A673 (cell line): ENCODE measurements at places on chromosomes 2 and 18. TPM values are rescaled to one million over a fixed set of nuclear protein-coding genes. Genes with fewer than 3 reads are reported as not detected.

DNA sequence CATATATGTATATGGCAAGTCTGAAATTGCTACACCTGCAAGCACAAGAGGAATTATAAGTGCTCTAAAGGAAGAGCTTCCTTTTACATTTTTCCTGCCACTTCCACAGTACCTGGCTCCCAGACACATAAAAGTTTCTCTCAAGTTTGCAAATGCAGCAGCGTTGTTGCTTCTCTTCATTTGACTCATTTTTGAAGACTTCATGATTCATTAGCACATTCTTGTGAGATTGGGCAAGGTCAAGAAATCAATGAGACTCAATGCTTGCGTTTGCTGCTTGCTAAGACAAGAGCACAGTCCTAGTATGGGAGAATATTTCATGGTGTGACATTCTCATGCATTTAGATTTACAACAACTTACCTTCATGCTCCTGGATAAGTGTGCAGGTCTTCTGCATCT is 42.6 kb upstream of the PDCL3 start:
- H3K27ac ChIP-seq, result no peak overlapping the region
- H3K4me3 ChIP-seq, result no peak overlapping the region
- H3K4me1 ChIP-seq, result no peaks in the 10 kb centered on the region

DNA sequence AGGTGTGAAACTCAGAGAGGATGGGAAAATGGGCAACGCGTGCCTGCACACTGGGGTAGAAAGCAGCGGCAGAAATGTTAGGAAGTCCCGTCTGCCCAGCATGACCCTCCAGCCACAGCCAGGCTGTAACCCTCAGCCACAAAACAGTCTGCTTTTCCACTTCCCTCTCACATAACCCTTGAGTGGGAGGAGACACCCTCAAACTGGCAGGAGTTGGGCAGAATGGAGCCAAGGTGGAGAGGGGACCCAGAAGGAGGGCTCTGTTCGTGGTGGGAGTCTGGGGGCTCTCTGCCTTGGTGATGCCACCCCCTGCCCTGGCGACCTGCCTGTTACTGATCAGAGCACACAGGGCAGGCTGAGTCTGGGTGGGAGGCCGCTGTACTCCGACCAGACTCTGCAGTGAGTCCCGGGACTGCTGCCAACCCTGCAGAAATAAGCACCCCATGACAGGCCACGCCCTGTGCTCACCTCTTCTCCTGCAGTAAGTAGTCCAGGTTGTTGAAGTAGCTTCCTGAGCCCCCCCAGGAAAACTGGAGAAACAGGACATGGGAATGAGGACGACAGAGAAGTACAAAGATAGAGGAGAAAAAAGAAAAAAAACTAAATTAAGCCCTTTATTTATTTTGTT is 16.0 kb downstream of the FAM178B start:
- H3K4me3 ChIP-seq, result no peak overlapping the region
- H3K36me3 ChIP-seq, result no peaks in the 10 kb centered on the region
- no peak for DNase-seq
- no peaks in the 10 kb centered on the region for H3K4me1 ChIP-seq

- no peaks in the 10 kb centered on the region for H3K36me3 ChIP-seq
- H3K4me3 ChIP-seq, result no peak overlapping the region
- H3K4me1 ChIP-seq, result no peaks in the 10 kb centered on the region
- DNase-seq, result no peak
- H3K27ac ChIP-seq, result no peak overlapping the region
- H3K27me3 ChIP-seq, result peaks cover 4% of the 10 kb centered on the region
These were observed 174.6 kb downstream of the NCK2 start for GRCh38 chr2:105919191-105919811.

DNA sequence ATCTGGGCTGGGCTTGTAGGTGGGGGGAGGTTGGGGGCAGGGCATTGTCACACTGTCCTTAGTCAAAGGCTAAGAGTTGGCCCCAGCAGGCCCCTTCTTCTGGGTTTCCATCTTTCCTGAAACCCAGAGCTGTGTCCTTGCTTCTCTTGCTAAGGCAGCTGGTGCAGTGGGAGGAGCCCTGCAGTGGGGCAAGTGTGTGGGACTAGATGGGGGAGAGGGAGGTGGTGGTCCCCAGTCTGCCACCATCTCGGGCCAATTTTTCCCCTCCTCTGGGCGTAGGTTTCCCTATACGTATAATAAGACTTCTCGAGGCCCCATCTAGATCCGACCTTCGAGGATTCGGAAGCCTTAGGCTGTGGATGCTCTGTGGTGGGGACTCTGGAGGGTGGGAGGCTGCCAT is 3.5 kb downstream of the KCNF1 start:
- no peaks in the 10 kb centered on the region for H3K4me1 ChIP-seq
- no peak overlapping the region for H3K27ac ChIP-seq

DNA sequence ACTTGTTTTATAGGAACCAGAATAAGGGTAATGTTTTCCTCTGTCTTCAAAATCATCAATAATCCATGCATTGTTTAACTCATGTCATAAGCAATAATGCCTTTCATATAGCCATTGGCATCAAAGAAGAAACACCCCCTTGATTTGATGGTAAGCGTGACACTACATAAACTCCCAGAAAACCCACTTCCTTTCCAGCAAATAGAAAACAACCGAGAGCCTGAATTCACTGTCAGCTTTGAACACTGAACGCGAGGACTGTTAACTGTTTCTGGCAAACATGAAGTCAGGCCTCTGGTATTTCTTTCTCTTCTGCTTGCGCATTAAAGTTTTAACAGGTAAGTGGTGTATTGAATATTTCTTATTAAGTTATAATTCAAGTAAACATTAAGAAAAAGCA is at the start of gene ICOS:
Gene ICOS (plus strand): TSS at position 229 of the 400 bp plus-strand sequence. CDS start 52 bp downstream, at position 281.
- no peaks in the 10 kb centered on the region for H3K27me3 ChIP-seq
- no peaks in the 10 kb centered on the region for H3K4me1 ChIP-seq
- no peak within 1 kb of the TSS for H3K27ac ChIP-seq
- H3K36me3 ChIP-seq, result no peaks in the 10 kb centered on the region

DNA sequence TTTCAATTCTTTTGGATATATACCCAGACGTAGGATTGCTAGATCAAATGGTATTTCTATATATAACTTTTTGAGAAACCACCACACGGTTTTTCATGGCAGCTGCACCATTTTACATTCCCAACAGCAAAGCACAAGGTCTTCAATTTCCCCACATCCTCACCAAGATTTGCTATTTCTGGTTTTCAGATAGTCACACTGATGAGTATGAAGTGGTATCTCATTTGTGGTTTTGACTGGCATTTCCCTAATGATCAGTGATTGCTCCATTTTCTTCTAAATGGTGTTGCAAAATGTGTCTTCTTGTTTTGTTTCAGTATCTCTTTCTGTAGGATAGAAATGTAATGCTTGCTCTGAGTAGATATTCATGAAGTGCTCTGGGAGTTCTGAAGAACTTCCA is 52.0 kb downstream of the ANKRD44 start:
- H3K36me3 ChIP-seq, result no peaks in the 10 kb centered on the region
- H3K4me1 ChIP-seq, result peaks cover 34% of the 10 kb centered on the region
- DNase-seq, result no peak

DNA sequence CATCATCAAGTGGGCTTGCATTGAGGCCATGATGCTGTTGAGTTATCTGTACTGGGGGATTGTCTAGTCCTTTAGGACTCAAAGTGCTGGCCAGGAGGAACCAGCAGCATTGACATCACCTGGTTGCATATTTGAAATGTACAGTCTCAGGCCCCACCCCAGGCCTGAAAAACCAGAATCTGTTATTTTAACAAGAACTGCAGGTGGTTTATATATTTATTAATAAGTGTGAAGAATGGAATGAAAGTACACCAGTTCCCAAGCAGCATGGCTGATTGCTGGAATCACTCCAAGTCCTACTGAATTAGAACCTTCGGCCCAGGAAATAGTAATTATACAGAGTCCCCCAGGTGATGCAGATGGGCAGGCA is 2.8 kb downstream of the IL1F10 start:
- no peaks in the 10 kb centered on the region for H3K4me1 ChIP-seq
- H3K27ac ChIP-seq, result no peak overlapping the region
- H3K36me3 ChIP-seq, result no peaks in the 10 kb centered on the region
- DNase-seq, result no peak

DNA sequence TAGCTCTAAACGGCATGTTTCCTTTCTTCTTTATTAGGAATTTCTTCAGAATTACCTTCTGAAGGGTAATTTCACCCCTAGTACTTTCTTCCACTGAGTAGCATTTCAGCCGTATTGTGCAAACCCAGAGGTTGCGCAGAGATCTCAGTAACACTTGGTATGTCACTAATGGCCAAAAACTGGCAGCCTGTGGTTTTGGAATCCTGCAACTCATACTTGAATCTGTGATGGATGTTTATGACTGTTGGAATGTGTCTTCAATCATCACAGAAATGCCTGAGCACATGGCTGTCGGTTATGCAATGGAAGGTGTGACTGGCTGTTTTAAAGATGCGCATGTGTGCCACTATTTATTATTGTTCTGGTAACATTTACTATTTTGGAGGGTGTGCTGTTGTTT is 100.0 kb downstream of the COLEC12 start:
- no peak overlapping the region for H3K4me3 ChIP-seq
- no peak for DNase-seq
- peaks cover 6% of the 10 kb centered on the region for H3K4me1 ChIP-seq
- no peaks in the 10 kb centered on the region for H3K36me3 ChIP-seq

DNA sequence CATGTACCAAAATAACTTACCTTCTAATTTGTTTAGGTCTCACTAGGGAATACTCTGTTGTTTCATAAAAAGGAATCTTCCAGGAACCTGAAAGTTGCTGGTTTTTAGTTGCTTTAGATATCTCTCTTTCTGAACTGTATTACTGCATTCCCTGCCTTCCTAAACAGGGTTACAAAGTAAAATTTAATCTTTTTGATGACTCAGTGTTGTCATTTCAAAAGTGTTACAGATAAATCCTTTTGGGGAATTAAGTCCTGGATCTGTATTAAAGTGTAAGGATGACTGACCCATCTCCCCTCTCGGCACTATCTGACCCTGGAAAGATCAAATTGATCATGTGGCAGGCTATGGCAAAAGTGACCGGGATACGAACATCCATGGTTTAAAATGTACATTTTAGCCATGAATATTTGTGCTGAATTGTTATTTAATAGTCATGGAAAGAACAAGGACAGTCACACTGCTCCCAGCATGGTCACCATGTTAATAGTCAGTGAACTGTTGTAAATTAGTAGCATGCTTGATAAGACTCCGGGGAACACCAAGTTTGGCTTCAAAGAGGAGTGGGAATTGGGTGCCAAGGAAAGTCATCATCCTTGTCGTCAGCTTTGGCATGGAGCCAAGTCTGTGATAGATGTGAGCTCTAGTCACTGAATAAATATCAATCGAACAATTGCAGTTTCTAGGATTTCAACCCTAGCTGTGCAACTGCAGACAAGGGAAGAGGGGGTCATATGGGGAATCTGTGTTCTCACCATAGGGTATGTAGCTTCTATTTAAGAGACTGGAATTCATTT is 4.2 kb downstream of the PLEKHA3 start:
- no peaks in the 10 kb centered on the region for H3K27me3 ChIP-seq
- DNase-seq, result peak; percentile 61
- H3K4me1 ChIP-seq, result peaks cover 33% of the 10 kb centered on the region
- H3K36me3 ChIP-seq, result peaks cover 3% of the 10 kb centered on the region
- H3K4me3 ChIP-seq, result no peak overlapping the region

DNA sequence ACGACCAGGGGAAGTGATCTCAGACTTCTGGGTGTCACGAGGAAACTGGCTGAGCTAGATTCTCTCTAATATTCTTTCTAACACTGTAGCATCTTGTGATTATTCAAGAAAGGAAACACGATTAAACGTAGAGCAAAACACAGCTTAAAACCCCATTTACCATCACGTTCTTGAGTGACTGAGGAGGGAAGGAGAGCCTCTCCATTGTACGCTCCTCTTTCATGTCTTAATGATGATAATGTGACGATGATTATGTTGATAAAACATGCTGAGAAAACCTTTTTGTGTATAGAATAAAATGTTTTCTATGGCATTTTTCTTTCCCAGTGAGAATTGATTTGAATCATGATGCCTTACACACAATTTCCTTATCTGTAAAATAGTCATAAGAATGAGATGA is 705.6 kb upstream of the ID2 start:
- DNase-seq, result no peak
- no peaks in the 10 kb centered on the region for H3K27me3 ChIP-seq

DNA sequence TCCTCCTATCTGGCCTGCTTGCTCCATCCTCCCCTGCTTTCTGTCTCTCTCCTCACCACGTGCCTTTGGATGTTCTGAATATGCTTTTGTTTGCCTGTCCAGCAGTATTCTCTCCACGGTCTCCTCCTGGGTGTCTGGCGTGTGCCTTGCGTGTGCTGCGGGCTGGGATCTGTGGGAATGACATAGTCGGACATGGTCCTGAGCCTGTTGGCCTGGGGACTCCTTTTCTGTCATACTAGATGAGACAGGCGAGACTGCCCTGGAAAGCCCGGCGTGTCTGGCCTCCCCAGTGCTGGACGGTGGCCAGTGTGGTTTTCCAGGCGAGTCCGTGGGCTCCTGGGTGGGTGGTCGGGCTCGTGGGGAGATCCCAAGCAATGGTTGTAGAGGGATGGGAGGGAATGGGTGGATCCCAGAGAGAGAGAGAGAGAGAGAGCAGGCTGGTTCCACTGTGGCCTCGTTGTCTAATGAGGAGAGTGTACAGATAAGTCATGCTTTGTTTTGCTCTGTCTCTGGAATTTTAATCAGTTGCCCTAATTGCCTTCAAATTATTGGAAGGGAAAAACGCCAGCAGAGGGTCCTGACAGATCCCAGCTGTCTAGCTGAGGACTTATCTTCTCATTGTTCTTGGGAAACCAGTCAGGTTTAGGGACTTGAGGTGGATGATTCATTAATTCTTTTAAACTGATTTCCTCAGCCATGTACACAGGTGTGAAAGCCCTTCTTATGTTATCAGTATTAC is 58.3 kb downstream of the HPCAL1 start:
- H3K4me1 ChIP-seq, result peaks cover 8% of the 10 kb centered on the region
- DNase-seq, result peak; percentile 45
- H3K36me3 ChIP-seq, result no peaks in the 10 kb centered on the region
- no peak overlapping the region for H3K4me3 ChIP-seq
- no peaks in the 10 kb centered on the region for H3K27me3 ChIP-seq

DNA sequence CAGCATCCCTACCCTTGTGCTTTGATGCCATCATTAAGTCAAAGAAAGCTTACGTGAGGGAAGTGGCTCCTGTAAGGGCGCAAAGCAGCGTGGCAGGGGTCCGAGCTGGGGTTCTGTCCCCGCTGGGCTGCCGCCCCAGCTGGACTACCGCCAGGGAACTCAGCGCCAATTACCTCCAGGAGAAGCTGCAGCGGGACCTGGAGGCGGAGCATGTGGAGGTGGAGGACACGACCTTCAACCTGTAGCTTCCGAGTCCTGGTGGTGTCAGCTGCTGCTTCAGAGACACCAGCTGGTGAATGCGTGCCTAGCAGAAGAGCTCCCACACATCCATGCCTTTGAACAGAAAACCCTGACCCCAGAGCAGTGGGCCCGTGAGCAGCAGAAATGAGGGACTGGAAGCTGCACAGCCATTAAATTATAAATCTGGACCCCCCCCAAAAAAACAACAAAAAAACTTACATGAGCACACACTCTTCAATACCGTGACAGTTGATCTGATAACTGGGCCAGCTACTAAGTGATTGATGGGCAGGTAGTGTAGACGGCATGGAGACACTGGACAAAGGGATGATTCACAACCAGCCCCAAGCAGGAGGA is 20.1 kb upstream of the YES1 start:
- no peak overlapping the region for H3K4me3 ChIP-seq
- no peaks in the 10 kb centered on the region for H3K36me3 ChIP-seq
- no peaks in the 10 kb centered on the region for H3K27me3 ChIP-seq

The HOXD12 gene
- 0.58 and 0.72 TPM in 2 replicates for total RNA-seq

The CD28 gene
- not detected in 2 replicates for total RNA-seq

The SPAST gene
- 40.2 and 40.6 TPM in 2 replicates for total RNA-seq

The LAMA3 gene
- total RNA-seq, result 2.6 and 2.7 TPM in 2 replicates

The GNLY gene
- total RNA-seq, result not detected in 2 replicates

The DSG4 gene
- not detected in 2 replicates for total RNA-seq

The FEV gene
- 8.0 and 12.6 TPM in 2 replicates for total RNA-seq

The SERPINB7 gene
- total RNA-seq, result 12.2 and 12.8 TPM in 2 replicates

The ARHGEF4 gene
- total RNA-seq, result 2.1 and 3.2 TPM in 2 replicates

The OBSL1 gene
- total RNA-seq, result 23.1 and 46.6 TPM in 2 replicates

The MYOM1 gene
- 0.37 and 0.46 TPM in 2 replicates for total RNA-seq
